ENCODE measurements at places on chromosomes 2 and 18. TPM values are rescaled to one million over a fixed set of nuclear protein-coding genes. Genes with fewer than 3 reads are reported as not detected.

The GAD1 gene
- total RNA-seq: 3.9 TPM

The CRYGC gene
- total RNA-seq: not detected

The LRRC30 gene
- 2.7 TPM for total RNA-seq

The GPR155 gene
- total RNA-seq: 13.3 TPM

The CD28 gene
- total RNA-seq: 2.4 TPM

The LOXL3 gene
- total RNA-seq: 11.2 TPM

The IL37 gene
- total RNA-seq: not detected

The NCKAP1 gene
- 188 TPM for total RNA-seq

The FOXI3 gene
- total RNA-seq: 0.31 TPM

The FEV gene
- not detected for total RNA-seq

The COBLL1 gene
- total RNA-seq: 27.1 TPM

The MDH1B gene
- 0.21 TPM for total RNA-seq

The UGT1A7 gene
- 1.3 TPM for total RNA-seq

The NR4A2 gene
- 4.3 TPM for total RNA-seq

The CRACDL gene
- total RNA-seq: 5.7 TPM

The TGFA gene
- total RNA-seq: 6.3 TPM

The LCT gene
- not detected for total RNA-seq

The LHCGR gene
- total RNA-seq: 0.51 TPM

The CIDEA gene
- not detected for total RNA-seq

The C2orf66 gene
- not detected for total RNA-seq

The POTEE gene
- total RNA-seq: not detected

The INSIG2 gene
- 15.6 TPM for total RNA-seq

The KCNJ13 gene
- not detected for total RNA-seq

All from tongue (tissue), 3 donors.